ENCODE measurements at places on chromosomes 4 and X.

DNA sequence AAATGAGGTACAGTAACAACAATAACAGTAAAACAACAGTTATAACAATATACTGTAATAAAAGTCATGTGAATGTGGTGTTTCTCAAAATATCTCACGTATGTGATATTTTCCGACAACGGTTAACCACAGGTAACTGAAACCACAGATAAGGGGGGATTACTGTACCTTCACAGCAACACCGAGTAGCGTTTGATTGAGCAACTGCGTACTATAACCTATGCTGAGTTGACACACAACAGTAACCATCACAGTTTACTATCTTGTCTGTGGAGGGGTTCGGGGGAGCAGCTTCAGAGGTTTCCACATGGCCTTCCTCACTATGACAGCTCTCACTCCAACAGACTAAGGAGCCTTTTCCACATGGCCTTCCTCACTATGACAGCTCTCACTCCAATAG lies 13.4 kb downstream of the RBMX2 start:
- no peak for DNase-seq

DNA sequence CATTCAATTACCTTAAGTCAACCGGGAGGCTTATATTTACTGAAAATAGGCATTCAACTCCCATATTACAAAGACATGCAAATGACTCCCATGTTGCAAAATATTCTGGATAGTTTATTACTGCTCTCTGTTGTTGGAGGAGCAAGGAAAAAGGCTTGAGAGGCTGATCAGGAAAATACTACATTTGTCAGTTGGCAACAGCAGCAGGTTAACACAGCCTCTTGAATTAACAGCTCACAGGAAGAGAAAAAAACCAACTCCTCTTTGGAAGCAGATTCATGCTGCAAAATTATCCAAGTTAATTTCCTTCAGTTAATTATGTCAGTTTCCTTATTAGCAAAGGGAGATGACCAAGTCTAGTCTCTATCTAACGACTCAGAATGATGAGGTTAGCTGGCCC lies 238.9 kb downstream of the MAML3 start:
- no peak for DNase-seq

GRCh38 chrX:7545564-7545963 lies 297.4 kb upstream of the VCX start:
- no peak for DNase-seq

- DNase-seq: no peak
These were observed 1002.9 kb upstream of the IGFBP7 start for GRCh38 chr4:58113126-58113525.

- DNase-seq: no peak
These were observed 24.0 kb upstream of the PCDH7 start for GRCh38 chr4:30696191-30696590.

DNA sequence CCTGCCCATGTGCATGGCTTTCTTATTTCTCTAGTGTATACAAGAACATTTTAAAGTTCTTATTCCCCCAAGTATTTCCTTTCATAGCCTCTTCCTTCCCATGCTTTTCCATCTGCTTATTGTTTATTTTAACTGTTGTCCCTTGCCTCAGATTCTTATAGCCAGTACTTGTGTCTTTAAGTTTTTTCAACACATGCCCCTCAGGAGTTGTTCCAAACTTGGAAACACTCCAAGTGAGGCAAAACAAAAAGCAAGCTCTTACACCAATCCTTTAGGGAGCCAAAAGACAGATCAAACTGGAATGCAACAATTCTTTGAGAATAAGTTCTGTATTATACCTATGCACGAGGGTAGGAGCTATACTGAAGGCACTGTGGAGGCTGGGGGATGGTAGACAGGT lies 222.0 kb upstream of the STK26 start:
- no peak for DNase-seq

GRCh38 chr4:38565271-38566199 lies 98.5 kb upstream of the KLF3 start:
- DNase-seq: no peak

- no peak for DNase-seq
These were observed 84.2 kb upstream of the WDFY3 start for GRCh38 chr4:85050736-85051135.

DNA sequence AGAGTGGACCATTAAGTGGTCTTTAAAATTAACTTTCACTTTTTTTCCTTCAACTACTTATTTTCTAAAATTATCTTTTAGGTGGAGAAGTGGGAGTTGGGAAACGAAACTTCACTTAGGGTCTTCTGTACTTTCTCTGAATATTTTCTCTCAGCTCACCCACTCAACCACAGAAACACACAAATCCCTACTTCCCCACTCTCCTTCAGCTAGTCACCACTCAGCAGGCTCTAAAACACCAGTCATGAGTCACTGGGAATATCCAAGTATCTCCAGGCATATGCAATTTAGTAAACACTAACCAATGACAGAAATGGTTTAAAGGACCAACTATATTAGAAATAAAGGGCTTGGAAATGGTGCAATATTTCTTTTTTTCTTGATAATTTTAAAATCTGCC lies 153.0 kb upstream of the RPS6KA6 start:
- DNase-seq: no peak

DNA sequence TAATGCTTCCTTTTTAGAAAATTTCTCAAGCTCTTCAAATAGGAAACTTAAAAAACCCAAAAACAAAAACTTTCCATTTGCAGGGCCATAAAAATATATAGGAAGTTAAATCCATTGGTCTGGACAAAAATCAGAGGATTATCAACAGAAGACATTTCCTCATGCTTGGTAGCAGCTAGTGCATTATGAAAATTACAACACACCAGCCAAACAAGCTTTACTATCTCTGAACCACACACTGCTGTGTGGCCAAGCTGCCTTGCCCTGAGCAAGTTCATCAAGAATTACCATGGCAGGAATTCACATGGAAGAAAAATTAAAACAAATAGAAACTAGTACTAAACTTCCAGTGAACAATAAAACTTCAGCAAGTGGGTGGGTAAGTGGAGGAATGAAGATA lies 3.6 kb downstream of the USP46 start:
- DNase-seq: no peak

DNA sequence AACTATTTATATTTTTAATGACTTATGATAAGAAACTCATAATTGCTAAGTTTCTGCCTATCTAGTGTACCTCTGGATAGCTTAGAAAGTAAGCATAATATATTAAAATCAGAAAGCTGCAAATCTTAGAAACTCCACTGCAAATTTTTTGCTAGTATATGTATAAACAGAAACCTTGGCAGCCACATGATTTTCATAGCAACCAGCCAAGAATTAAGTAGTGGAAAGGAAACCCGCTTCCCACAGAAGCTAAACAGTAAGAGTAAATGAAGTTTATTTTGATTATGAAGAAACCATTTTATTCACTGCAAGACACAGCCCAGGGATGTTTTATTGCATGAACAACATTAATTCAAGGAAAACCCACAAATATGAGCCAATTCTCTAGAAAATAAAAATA lies 872.5 kb upstream of the ADGRL3 start:
- no peak for DNase-seq

DNA sequence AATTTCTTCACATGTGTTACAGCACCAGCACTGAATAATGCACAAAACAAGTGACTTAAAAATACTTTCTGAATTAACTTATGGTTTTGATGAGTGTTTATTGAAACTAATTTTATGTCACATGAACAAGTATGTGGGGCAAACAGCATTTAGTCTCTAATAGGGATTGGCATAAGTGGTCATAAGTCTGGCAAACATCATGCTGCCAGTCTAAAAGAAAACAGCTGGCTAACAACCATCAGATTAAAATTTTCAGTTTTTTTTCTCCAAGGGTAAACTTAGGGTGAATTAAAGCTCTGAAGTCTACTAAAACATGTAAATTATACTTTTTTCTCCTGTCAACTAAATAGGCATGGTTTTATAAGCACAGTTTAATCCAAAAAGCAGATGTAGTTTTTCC lies 1014.2 kb downstream of the FAT4 start:
- no peak for DNase-seq

- DNase-seq: no peak
These were observed 24.2 kb upstream of the MAN2B2 start for GRCh38 chr4:6550821-6551220.

- no peak for DNase-seq
These were observed 53.2 kb downstream of the LPAR4 start for GRCh38 chrX:78800694-78801093.

DNA sequence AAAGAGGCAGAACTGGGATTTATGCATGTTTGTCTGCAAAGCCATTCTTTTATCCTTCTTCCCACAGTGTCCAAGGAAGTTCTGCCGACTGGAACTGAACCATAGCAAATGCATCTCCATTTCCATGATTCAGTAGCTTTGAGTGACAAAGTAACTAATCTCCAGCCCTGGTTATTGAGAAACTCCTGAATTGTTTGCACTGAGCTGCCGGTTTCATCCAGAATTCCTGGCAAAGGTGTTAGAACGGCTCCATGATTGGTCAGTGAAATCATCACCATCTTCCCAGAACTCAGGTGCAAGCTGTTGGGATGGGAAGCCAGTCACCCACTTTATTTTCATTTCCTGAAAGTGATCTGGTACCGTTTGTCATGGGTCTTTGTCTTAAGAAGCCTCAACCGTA lies 47.0 kb upstream of the SLC34A2 start:
- no peak for DNase-seq

- no peak for DNase-seq
These were observed 243.2 kb downstream of the CPE start for GRCh38 chr4:165621983-165622382.

GRCh38 chr4:126223784-126224407 lies 909.1 kb downstream of the FAT4 start:
- peak; percentile 1 for DNase-seq

DNA sequence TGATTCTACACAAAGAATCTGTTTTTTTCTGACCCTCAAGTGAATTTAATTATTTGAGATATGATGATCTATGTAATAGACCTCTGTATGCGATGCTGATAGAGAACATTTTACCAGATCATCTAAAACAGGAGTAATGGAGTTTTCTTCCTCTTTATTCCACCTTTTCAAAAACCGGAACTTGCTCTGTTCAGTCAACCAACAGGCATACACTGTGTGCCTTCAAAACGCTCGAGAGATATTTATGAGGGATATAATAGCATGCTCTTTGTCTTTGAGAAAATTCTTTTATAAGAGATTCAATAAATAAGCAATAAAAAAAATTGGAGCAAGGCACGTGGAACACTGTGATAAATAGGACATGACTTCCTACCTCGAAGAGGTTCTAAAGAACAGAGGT lies 2.0 kb downstream of the NYX start:
- DNase-seq: no peak

DNA sequence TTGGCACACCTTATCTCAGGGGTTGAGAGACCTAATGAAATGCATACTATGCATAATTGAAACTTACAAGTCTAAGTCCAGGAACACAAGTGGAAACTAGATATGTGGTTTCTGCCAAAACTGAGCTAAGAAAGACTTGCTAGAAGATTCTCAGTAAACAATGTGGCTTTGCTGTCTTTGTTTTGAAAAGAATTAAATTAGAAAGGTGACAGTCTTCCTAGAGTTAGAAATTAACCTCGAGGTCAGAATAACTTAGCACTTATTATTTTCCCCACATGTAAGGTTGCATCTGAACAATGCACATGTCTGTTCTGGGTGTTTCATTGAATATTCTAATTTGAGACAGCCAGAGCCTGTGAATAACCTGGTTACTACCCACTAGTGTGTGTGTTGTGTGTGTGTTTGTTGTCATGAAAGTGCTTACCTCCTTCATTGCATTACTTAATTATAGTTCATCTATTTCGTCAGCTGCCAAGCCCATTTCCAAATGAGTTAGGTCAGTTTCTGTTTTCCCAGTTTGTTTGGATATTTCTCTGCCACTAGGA lies 1.5 kb downstream of the EREG start:
- no peak for DNase-seq

- DNase-seq: no peak
These were observed 442.1 kb downstream of the CENPC start for GRCh38 chr4:67103001-67103747.

- DNase-seq: no peak
These were observed 160.6 kb downstream of the EFNB1 start for GRCh38 chrX:68989456-68989855.

GRCh38 chr4:21753084-21753760 lies 195.3 kb downstream of the KCNIP4 start:
- no peak for DNase-seq

GRCh38 chr4:5237086-5237660 lies 185.9 kb downstream of the STK32B start:
- DNase-seq: no peak

DNA sequence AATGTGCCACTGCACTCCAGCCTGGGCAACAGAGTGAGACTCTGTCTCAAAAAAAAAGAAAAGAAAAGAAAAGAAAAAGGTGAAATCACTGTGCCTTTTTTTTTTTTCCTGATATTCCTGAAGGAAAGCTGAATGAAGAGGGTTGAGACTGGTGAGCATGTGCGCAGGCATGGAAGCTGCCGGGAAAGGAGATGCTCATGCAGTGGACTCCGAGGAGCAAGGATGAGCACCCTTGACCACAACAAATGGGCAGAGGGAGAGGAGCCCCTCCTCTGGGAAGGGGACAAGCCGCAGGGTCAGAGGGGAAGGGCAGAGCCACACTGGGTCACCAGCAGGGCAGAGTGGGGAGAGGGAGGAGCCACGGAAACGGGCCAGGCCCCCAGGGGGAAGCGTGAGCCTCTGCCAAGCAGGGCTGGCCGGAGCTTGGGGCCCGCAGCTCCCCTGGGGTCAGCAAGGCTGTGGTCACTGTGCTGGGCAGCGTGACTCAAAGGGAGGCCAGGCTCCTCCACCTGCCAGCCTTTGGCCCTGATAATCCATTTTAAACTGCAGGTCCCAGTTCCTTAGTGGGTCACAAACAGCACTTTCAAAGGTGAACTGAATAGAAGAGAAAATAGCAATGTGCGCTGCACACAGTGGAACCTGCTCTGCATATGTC lies 79.8 kb downstream of the NAT8L start:
- DNase-seq: no peak

- DNase-seq: no peak
These were observed 83.7 kb downstream of the FREM3 start for GRCh38 chr4:143616771-143617170.

GRCh38 chrX:13001961-13002671 lies 27.2 kb downstream of the TMSB4X start:
- no peak for DNase-seq

- DNase-seq: peak; percentile 29
These were observed 195.2 kb upstream of the ANXA10 start for GRCh38 chr4:167897116-167897515.
